NCI-H2171 (cell line): ENCODE measurements at places on chromosomes 7 and 10.

DNA sequence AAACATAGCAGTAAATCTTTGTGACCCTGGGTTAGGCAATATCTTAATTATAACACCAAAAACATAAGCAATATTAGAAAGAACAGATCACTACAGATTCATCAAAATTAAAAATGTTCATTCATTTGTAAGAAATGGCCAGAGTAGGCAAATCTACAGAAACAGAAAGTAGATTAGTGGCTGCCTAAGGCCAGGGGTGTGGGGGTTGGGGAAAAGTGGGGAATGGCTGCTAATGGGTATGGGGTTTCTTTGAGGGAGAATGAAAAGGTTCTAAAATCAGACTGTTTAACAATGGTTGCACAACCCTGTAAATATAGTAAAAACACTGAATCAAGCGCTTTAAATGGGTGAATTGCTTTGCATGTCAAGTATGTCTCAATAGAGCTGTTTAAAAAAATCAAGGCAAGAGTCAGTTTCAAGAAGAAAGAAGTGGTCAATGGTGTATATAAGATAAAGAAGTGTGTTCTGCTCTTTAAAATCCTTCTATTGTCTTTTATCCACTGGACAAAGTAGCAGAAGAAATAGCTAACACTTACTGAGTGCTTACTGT lies 42.6 kb downstream of the CDK6 start:
- no peak for DNase-seq

DNA sequence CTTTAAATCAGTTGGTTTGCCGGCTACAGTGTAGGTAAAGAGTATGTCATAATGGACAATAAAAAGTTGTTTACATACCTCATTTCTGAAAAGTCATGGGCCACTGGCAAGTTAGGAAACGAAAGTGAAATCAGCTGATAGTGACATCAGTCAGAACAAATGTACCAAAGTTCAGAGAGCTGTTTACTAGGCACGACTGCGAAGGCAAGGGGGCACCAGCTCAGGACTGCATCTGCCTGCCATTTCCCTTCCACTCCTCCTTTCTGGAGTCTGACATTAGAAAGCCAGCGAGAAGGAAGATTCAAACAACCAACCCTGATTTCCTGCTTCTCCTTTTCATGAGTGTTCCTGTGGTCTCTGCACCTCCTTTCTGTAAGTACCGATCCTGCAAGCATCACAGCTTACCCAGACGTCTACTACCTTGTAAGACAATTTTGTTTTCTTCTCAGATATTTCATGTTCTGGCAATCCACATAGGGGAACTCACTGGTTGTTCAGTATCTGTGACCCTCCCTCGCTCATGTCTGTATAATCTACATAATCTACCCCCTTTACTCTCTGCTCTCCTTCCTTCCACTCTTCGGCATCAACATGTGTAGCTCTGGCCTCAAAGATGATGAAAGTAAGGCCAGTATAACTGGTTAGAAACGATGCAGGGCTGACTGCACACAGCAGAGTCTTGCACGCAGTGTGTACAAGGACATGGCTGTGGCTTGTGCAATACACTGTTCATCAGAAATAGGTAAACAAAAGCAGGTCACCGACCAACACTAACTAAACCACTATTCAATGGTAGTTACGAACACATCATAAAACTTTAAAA lies at the start of gene TMEM140:
Gene TMEM140 (plus strand): TSS at position 174 of the 823 bp plus-strand sequence. CDS start 16,370 bp downstream, outside the sequence.
- DNase-seq = no peak

DNA sequence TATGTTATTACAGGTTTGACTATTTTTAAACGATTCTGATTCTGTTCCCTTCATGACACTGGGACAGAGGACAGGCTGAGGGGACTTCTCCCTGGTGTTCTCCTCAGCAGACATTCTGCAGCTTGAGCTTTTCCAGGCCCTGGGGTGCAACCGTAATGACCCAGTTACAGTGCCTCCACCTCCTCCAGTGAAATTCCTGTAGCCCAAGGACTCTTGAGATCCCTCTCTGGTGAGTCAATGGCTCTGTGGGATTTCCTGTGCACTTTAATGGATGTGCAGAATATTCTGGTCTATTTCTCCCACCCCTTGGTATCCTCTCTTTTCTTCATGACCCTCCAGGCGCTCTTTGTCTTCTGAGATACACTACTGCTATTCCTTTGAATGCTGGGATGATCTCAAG lies 319.3 kb downstream of the INHBA start:
- DNase-seq = no peak

DNA sequence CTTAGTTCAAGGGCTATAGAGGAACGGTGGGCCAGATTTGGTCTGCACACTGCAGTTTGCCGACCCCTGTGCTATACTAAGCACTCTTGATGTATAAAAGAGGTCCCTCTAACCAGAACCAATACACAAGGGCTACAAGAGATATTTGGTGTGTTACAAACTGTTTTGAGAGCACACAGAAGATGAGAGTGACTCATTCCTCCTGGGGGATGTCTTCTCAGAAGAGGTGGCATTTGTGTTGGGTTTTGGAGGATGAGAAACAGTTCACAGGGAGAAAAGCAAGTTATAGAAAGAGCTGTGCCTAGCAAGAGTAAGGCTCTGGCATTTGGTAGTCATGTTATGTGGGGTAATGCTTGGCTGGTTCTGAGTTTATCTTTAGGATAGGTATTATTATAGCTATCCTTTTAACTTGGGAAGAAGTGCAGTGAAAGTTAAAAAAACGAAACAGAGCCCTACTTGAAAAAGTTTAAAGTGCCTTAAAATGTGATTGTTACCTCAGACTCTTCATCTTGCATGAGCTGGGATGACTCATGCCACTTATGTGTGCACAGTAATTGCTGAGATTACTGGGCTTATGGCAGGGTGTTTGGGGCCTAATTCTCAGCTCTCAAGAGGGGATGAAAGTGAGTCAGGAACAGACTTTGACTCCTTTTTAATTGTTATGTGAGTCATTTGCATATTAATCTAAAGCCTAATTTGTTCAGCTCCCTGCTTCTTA lies 160.4 kb downstream of the KIF20B start:
- no peak for DNase-seq

GRCh38 chr7:7984424-7984823 lies 15.8 kb downstream of the GLCCI1 start:
- no peak for DNase-seq

DNA sequence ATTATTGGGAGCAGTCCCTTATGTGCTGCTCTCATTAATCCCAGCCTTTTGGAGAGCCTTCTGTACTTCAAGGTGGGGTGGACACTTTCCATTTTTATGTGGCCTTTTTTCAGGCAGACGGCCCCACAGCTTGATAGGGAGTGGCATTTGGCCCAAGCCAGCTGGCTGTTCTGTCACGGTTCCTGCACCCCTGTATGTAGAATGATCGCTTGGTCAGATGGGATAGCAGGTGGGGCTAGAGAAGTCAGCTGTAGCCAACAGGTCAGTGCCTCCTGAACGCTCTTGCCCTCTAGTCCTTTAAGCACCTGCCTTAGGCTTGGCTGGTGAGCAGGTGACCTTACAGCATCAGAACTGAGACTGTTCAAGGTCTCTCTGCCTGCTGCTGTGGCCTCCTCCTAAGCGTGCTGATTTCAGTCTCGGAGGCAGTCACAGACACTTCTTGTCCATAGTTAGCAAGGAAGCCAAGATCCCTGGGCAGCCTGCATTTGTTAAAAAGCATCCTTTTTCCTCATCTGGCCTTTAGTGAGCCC lies 95.3 kb downstream of the LRRC4 start:
- DNase-seq = no peak

DNA sequence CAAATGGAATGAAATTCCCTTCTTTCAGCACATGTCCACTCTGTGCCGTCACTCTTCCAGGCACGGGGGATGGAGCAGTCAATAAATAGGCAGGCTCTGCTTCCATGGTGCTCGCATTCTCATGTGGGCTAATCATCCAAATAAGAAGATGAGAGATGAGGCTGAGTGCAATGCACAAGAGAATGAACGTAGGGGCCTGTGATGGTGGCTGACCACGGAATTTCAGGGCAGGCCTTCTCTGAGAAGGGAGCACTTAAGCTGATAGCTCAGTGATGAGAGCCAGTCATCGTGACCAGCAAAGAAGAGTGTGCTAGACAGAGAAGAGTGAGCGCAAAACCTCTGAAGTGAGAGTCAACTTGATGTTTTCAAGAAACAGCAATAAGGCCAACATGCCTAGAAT lies 47.9 kb downstream of the TAF3 start:
- no peak for DNase-seq

GRCh38 chr7:158828133-158829020 lies 932 bp downstream of the ESYT2 start:
- DNase-seq = no peak

- DNase-seq = no peak
These were observed 34.0 kb downstream of the SPDYE6 start for GRCh38 chr7:102322202-102322715.

- DNase-seq = no peak
These were observed 114.1 kb downstream of the ZFAND4 start for GRCh38 chr10:45558425-45558824.

DNA sequence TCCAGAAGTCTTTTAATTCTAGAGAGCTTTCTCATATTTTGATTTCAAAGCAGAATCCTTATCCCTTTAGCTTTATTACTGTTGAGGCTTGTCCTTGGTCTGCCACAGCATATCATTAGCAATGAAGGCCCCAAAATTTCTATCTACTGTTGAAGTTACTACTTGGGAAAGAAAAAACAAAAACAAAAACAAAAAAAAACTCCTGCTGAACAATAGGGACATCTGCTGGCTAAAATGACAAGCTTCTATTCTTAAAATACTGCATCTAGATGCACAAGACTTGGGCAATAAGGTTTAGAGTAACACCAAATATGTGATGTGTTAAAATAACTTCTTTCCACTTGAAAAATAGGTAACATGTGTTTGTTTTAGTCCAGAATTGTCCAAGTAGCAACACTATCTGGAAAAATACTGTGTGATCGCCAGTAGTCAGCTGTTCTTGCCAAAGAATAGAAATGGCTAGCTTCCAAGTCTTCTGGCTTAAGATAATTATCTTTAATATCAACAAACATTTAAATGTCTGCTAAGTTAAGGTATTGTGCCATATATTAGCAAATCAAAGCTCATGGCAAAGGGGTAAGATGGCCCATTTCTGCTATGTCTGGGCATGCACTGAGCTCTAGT lies 3.8 kb upstream of the DMTF1 start:
- DNase-seq = no peak

GRCh38 chr10:103451831-103452505 lies at the start of gene CALHM2:
Gene CALHM2, minus strand, starts transcription at chr10:103452370. Its CDS starts 2,429 bp downstream, at chr10:103449941.
- peak; percentile 45 for DNase-seq

DNA sequence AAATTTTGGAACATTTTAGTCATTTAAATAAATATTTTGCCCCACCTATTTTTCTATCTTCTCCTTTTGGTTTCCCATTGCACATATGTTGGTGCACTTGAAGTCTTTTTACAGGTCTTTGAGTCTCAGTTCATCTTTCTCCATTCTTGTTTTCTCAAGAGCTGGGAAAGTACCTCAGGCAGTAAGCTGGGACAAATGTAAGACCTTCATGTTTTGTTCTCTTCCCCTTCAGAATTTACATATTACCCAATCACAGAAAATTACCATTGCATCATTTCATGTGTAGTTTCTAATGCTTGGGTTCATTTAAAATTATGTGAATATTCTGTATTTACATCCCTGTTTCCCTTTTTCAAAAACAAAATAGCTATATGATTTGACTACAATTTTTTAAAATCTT lies 1150.0 kb upstream of the POT1 start:
- no peak for DNase-seq

DNA sequence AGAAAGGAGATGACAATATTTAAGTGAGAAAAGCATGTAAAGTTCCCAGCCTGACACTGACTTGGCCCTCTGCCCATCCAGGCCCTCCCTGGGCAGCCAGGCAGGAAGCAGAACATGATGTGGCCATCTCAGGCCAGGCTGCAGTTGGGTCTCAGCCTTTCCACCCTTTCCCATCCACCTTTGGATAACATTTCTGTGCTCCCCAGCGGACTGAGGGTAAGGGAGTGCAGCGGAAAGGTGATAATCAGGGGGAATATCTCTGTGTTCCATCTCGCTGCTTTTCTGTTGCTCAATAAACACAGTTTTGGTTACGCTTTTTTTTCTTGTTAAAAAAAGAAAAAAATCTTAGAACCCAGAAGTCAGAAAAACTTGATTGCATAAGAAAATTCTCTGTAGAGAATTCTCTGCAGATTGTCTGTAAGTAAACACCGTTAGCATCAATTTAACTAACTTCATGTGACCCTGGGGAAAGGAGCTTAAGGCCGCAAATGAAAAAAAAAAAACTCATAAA lies 37.2 kb upstream of the TARP start:
- DNase-seq = no peak

DNA sequence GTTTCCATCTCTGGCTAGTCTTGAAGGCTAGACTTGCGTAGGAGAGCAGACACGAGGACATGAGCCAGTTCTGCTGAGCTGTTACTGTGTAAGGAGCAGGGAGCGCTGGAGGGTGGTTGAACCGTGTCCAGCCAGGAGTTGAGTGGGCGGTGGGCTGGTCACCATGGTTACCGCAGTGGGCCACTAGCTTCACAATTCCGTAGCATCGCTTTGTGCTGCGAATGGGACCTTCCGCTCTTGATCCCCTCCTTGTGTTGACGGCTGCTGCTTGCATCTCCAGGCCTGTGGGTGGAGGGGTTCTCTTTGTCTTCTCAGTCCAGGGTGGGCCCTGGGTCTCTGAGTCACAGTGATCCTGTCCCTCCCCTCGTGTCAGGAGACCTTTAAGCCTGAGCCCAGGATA lies 49.4 kb upstream of the OCM start:
- DNase-seq = no peak

DNA sequence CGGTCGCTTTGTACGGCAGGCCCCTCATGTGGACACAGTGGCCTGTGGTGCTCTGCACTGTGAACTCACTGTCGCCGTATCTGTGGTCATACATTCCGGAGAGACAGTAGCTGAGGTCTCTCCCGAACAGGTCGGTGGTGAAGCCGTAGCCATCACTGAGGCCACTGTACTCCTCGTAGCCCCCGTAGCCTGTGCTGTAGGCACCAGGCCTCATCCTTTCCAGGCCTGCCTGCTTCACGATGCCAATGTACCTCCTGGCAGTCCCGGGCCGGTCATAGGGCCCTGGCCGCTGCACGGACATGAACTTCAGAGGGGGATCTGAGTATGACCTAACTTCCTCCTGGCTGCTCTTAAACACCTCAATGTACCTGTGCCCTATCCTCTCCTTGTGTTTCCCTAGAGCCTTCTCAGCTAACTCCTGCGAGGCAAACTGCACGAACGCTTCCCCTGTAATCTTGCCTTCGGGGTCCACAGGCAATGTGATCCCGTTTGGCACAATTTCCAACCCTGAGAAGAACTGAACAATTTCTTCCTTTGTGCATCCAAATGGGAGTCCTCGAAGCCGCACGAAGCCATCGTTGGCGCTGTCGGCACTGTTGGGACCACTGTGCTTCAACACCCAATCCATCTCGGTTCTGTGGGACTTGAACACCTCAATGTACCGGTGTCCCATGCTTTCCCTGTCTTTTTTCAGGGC lies 15.7 kb downstream of the FXYD4 start:
- DNase-seq = no peak

- DNase-seq = no peak
These were observed 11.1 kb upstream of the ENO4 start for GRCh38 chr10:116838143-116838725.

DNA sequence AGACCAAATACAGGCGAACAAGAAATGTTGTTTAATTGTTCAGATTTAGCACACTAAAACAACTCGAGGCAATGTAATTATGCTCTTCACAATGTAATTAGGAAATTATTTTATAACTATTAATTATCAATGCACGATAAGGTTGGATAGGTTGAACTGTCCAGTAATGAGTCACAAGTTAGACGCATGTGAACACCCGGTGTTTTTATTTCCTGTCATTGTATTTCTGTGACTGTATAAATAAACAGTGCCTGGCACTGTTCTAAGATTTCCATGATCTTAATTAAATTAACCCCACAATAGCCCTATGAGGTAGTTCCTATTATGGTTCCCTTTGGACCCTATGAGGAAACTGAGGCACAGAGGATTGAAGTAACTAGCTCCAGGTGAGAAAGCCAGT lies 26.2 kb downstream of the C10orf105 start:
- DNase-seq = no peak

GRCh38 chr10:28862219-28862618 lies 184.9 kb downstream of the BAMBI start:
- DNase-seq = no peak
